CD4-positive, alpha-beta T cell treated with Interferon gamma for 1 hour (primary cell): ENCODE measurements at places on chromosomes 16 and 17.

- DNase-seq, result no peak
Measured at GRCh38 chr17:59798111-59798510, 90.7 kb downstream of the VMP1 start.

DNA sequence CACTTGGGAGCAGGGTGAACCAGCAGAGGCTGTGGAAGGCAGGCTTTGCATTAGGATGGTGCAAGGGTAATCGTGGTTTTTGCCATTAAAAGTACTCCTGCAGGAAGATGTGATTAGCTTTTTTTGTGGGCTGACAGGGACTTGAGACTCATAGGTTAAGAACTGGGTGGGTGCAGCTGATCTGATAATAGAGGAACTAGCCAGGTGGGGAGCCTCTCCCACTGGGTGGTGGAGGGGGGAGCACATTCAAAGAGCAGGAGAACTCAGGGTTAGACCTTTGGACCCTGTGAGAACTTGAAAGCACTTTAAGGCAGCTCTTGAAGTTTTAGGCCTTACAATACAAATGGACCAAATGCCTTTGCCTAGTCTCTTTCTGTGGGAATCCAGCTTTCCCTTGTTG lies 32.4 kb downstream of the CCL4 start:
- DNase-seq, result no peak

- DNase-seq, result no peak
Measured at GRCh38 chr16:64579712-64580111, 542.2 kb downstream of the CDH11 start.

- no peak for DNase-seq
Measured at GRCh38 chr16:74200921-74201320, 95.7 kb upstream of the PSMD7 start.

- no peak for DNase-seq
Measured at GRCh38 chr17:65985571-65985970, 206.4 kb downstream of the CEP112 start.

GRCh38 chr16:46884513-46885293 lies 541 bp downstream of the GPT2 start:
- DNase-seq, result no peak

DNA sequence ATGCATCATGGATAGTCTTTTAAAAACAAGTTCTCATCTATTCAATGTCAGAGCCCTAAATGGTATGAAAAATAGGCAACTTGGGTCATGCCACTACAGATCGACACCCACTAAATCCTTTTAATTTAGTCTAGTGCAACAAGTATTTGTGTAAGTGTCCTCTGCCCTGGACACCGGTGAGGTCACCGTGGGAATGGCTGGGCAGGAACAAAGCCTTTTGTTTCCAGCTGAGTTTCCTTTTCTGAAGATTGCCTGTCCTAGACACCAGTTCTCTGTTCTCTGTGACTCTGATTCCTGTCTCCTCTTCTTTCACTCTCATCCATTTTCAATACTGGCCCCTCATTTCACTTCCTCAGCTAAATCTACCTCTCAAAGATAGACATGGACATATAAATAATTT lies 446.5 kb downstream of the MAF start:
- no peak for DNase-seq

DNA sequence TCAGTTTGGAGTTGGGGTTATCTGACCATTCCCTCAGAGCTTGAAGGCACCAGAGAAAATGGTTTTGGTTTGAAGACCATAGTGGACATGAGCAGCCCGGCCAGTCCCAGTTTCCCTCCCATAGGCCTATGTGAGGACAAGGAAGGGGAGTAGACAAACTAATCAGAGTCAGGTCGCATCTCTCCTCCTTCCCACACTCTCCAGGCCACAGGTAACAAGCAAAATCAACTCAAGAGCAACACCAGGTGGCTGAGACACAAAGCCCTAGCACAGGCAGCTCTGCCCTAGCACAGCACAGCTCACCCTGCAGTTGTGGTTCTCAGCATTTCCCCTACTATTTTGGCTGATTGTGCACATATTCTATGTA lies 7.2 kb downstream of the SUPT4H1 start:
- DNase-seq, result peak; percentile 80

GRCh38 chr16:66668777-66669444 lies 27.6 kb downstream of the CMTM4 start:
- no peak for DNase-seq

GRCh38 chr17:1803280-1803679 lies 26.4 kb downstream of the SMYD4 start:
- DNase-seq, result no peak

GRCh38 chr17:18005496-18005895 lies 32.8 kb downstream of the DRC3 start:
- DNase-seq, result no peak

DNA sequence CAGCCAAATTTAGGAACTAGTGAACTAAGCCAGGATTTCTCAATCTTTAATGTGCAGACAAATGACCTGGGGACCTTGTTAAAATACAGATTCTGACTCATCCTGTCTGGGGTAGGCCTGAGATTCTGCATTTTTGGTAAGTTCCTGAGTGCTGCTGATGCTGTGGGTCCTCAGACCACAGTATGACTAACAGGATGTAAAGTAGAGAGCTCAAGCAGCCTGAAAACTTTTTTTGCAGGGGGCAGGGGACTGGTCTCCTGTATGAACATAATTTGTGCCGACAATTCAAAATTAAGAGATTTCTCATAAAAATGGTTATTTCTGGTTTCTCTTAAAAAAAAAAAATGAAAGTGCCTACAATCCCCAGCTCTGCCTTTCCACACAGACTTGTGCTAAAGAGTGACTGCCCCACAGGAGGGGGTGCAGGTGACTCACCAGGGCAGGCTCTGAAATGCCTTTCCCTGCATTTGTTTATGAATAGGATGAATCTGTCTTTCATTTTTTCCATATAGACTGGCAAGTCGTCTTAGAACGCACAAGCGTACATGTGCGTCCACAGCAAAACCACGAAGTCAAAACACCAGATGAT lies 271.5 kb downstream of the PHKB start:
- DNase-seq, result no peak

- no peak for DNase-seq
Measured at GRCh38 chr17:64252831-64253230, 10.2 kb downstream of the TEX2 start.

DNA sequence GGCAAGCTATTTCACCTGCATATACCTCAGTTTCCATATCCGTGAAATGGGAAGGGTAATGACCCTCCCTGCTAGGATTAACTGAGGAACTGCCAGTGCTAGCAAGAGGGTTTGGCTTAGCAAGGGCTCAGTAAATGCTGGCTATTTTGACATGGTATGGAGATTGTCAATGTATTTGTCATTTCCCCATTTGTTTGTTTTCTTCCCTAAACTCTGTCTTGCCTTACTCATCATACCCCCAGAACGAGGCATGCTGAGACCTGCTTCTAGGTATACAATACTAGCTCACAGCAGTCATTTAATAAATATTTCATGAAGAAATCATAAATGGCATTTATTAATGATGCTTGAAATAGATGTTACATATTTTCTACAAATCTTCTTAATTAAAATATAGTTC lies 124.0 kb downstream of the DYNLRB2 start:
- DNase-seq, result no peak

- DNase-seq, result no peak
Measured at GRCh38 chr17:67573987-67574657, 143.6 kb upstream of the NOL11 start.

GRCh38 chr17:21351366-21352065 lies 24.6 kb upstream of the KCNJ12 start:
- no peak for DNase-seq

DNA sequence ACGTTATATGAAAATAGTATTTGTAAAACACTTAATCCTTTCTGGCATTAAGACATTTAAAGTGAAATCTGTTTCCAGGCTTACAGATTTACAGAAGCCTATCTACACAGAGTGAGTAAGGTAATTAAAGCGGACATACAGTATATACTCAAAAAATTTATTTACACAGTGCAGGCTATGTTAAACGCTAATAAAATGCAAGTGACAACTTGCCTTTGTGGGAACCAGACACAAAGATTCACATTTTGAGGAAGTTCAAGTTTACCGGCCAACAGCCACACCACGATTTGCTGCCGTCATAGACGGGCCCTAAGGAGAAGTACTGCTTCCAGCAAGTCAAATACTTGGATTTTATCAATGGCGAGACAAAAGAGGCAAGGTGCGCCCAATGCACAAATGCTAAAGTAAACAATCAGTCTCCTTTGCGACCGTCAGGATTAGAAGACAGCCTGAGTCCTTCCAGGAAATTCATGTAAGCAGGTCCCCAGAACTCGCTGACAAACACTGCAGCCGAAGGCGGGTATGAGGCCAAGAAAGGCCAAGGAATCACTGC lies 801 bp downstream of the VPS35 start:
- peak; percentile 59 for DNase-seq

DNA sequence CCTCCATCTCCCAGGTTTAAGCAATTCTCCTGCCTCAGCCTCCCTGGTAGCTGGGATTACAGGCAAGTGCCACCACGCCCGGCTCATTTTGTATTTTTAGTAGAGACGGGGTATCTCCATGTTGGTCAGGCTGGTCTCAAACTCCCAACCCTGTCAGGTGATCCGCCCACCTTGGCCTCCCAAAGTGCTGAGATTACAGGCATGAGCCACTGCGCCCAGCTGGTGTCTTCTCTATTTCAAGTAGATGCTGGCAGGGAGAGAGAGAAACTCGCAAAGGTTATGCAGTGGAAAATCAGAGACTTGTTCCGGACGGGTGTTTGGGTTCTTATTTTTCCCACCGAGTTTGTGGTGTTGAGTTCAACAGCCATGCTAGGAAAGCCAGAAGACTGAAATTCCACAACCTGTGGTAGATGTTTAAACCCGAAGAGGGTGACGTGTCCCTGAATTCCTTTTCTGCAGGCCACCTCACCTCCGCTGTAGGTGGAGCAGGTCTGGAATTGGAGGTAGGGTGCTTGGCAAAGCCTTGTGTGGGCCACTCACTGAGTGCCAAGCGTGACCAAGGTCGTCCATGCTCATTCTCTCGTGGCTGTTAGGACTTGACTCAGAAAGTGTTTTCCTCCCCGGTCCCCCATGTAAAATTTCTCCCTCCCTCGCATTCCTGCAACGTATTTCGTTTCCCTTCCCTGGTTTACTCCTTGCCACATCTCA lies 7.3 kb upstream of the ZDHHC7 start:
- DNase-seq, result no peak

GRCh38 chr17:73052923-73053322 lies 39.6 kb downstream of the SLC39A11 start:
- DNase-seq, result no peak

DNA sequence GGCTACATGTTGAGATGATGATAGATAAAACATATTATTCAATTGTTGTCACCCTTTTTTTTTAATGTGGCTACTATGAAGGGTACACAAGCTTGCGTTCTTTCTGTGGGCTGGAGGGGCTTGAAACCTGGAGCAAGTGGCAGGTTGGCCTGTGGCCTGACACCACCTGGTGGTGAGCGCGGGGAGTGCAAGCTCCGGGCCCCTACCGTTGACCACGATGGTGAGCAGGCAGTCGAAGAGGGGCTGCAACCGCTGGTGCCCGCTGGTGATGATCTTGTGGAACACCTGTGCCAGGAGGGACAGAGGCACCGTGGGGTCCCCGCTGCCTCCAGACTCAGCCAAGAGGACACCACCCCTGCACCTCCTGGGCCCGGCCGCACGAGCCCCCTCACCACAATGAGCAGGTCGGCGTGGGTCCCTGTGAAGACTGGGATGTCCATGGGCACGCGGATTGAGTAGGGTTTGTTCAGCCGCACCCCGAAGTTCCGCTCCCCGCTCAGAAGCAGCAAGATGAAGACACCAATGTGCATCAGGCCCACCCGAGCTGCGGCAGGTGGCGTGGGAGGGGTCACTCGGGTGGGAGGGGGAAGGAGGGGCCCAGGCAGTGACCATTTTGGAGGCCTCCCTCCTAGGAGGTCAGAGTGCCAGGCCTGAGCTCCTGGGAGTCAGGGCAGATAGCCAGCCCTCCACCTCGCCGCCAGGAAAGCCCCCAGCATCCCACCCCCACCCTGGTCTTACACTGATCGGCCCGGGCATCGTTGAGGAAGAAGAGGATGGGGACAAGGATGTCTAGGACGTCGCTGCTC lies 14.4 kb downstream of the HID1 start:
- peak; percentile 62 for DNase-seq

- no peak for DNase-seq
Measured at GRCh38 chr16:4083347-4083870, 32.8 kb downstream of the ADCY9 start.

GRCh38 chr17:50778471-50778870 lies 11.2 kb upstream of the ANKRD40CL start:
- no peak for DNase-seq

GRCh38 chr16:76653390-76654026 lies 376.3 kb downstream of the CNTNAP4 start:
- DNase-seq, result no peak

- no peak for DNase-seq
Measured at GRCh38 chr16:67965668-67966548, 2.5 kb downstream of the SLC12A4 start.

DNA sequence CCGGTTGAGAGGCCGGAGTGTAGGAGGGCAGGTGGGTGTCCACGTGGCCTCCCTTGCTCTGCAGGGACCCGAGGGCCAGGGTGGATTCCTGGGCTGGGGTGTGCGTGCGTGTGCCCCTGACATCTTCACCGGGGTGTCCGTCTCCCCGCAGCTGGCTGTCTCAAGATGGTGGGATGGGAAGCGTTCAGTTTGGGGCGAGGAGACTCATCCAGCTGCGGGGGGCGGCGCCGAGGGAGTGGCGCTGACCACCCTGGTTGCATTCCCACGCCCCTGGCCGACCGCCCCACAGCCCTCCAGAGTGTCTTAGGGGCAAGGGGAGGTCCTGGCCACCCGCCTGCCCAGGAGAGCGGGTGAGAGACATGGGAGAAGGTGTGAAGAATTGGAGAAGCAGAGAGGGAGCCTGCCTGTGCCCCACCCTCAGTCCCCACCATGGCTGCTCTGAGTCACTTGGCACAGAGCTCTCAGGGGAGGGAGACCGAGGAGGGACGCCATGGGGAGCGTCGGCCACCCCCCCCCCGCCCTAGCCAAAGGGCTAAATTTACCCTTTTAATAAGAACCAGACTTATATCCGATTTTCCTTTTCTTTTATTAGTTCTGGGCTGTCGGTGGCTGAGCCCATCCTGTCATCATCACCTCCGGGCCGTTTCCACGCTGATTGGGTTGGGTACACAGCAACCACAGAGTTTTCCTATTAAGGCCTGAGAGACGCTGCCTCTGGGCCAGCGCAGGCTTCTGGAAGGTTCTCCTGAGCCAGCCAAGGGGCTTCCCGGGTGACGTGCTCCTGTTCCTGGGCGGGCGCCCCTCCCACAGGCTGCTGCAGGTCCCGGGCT lies 22.0 kb downstream of the BAHCC1 start:
- no peak for DNase-seq

GRCh38 chr16:89201439-89202377 lies 1.4 kb upstream of the SLC22A31 start:
- DNase-seq, result peak; percentile 76

- no peak for DNase-seq
Measured at GRCh38 chr17:12282056-12282455, 261.4 kb downstream of the MAP2K4 start.
